Left kidney (tissue), 8 donors: ENCODE measurements at places on chromosomes 5 and 9. TPM values are rescaled to one million over a fixed set of nuclear protein-coding genes. Genes with fewer than 3 reads are reported as not detected.

Gene GPR150
- 0.07 TPM for polyA plus RNA-seq

Gene FOXD4L3
- not detected for polyA plus RNA-seq

Gene ORM2
- not detected for polyA plus RNA-seq

Gene EQTN
- 0.43 TPM for polyA plus RNA-seq

Gene PCDHGA6
- 8.1 TPM for polyA plus RNA-seq
